ENCODE measurements at places on chromosomes 4 and X.
A peak's percentile ranks its signal among the peaks of the same experiment; 100 is the strongest.

GRCh38 chr4:10965196-10965595 is 280.6 kb upstream of the CLNK start:
- DNase-seq = no peak

DNA sequence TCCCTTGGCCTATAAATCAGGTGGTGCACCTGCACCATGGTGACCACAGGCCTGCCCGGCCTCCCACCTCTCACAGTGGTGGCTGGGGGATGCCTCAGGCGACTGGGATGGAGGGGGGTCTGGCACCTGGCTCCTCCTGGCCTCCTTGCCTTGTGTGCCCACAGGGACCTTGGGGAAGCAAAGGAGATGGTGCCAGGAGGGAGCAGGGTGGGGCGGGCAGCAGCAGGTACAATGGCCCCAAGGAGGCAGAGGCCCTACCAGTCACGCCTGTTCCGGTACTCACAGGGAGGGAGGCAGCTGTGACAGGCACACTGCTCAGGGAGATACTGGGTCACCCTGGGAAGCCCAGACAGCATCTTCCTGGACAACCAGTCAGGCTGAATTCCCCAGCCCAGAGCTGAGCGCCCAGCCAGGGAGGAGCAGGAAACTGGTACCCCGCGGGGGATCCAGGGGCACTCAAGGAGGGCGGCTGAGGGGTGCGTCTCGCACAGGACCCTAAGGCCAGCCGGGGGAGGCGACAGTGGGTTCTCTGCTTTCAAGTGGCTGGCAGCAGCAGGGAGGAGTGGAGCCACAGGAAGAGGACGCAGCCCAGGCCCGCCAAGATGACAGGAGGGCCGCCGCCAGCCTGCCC is 1.2 kb upstream of the TREX2 start:
- no peak for DNase-seq

DNA sequence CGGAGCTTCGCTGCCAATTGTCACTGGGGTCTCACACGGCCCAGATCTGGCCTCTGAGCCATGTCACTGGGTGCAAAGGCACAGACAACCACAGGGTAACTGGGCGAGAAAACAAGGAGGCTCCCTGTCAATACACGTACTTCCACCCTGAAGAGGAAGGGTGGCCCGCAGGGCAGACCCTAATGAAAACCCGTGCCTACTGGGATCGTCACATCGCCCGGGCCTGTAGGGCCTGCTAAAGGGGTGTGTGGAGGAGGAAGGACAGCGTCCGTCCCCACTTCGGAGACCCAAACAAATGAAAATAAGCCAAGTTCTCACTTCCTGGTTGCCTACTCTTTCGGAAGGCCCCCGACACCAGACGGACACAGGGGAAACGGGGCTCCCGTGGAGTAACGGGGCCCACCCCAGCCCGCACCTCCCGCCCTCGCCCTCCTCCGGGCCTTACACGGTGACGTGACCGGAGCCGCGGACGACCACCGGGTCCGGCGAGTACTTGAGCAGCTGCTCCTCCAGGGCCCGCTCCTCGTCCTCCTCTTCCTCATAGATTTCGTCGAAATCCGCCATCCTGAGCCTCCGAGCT is 578 bp downstream of the CHIC2 start:
- DNase-seq = peak; percentile 34

DNA sequence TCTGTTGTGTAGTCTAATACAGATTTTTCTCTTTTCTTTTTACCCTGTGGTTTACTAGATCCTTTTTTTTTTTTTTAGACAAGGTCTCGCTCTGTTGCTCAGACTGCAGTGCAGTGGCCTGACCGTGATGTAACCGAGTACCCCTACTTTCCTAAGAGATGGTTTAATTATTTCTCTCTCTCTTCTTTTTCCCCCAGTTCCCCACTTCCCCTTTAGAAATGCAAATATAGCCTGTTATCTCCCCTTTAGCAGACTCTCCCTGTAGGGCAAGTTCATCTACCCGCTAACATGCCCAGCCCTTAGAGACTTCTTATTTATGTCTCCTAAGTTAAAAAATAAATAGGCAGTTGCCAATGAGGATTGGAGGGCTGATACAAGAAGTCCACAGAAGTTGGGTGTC is 4.5 kb downstream of the SNX25 start:
- DNase-seq = no peak

DNA sequence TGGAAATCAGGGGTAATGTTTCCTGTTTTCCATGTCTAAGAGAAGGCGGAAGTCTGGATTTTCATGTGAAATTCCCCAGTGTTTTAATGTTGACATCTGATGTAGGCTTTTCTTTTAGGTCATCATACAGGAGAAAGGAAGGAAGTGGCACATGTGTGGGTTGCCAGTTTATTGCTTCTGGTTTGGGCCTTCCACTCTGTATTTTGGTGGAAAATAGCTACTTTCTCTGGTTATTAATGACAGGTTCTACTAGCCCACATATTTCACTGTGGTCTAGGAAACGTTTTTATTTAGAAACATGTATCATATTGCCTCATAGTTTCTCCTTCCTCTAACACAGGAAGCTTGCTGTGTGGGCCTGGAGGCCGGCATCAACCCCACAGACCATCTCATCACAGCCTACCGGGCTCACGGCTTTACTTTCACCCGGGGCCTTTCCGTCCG is 7.2 kb downstream of the PDHA1 start:
- no peak for DNase-seq
